ENCODE measurements at places on chromosomes 2 and 18. TPM values are rescaled to one million over a fixed set of nuclear protein-coding genes. Genes with fewer than 3 reads are reported as not detected.

DNA sequence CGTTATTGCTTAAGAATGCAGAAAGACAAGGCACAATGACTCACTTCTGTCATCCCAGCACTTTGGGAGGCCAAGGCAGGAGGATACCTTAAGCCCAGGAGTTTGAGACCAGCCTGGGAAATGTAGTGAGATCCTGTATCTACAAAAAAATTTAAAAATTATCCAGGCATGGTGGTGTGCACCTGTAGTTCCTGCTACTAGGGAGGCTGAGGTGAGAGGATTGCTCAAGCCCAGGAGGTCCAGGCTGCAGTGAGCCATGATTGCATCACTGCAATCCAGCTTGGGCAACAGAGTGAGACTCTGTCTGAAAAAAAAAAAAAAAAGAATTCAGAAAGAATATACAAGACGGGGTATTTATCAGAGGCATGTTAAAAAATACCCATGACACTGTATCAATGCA, 182.0 kb upstream of the SPOPL start:
- DNase-seq: peak; percentile 4

The DNAJC5G gene
- total RNA-seq: not detected

DNA sequence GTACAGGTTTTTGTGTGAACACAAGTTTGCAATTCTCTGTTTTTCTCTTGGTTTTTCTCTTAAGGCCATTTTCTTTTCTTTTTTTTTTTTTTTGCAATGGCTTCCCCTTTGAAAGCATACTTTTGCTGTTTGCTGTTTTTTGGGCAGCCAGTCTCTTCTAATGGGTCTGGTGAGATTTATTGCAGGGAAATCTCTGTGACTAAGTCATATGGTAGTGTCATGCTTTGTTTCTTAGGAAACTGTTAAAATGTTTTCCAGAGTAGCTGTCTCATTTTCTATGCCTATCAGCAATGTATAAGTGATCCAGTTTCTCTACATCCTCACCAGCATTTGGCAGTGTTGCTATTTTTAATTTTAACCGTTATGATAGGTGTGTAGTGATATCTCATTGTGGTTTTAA, 27.9 kb upstream of the CDCA7 start:
- DNase-seq: no peak

GRCh38 chr2:190050001-190050400, 12.5 kb downstream of the MSTN start:
- no peak for DNase-seq

- peak; percentile 49 for DNase-seq
Measured at GRCh38 chr2:129801575-129801974, 177.9 kb upstream of the RAB6C start.

The FEV gene
- total RNA-seq: not detected
